ENCODE measurements at places on chromosomes 2 and 18.

GRCh38 chr2:177232098-177232704 is 19.6 kb downstream of the HNRNPA3 start:
- H3K27ac ChIP-seq, result peak overlapping the region; percentile 27
- H3K4me1 ChIP-seq, result no peaks in the 10 kb centered on the region
- no peak for DNase-seq

GRCh38 chr18:45241271-45241670 is 374.0 kb upstream of the SLC14A2 start:
- no peak overlapping the region for H3K4me3 ChIP-seq
- H3K27me3 ChIP-seq, result no peaks in the 10 kb centered on the region
- no peaks in the 10 kb centered on the region for H3K36me3 ChIP-seq
- DNase-seq, result no peak
- H3K27ac ChIP-seq, result no peak overlapping the region
- H3K4me1 ChIP-seq, result no peaks in the 10 kb centered on the region

DNA sequence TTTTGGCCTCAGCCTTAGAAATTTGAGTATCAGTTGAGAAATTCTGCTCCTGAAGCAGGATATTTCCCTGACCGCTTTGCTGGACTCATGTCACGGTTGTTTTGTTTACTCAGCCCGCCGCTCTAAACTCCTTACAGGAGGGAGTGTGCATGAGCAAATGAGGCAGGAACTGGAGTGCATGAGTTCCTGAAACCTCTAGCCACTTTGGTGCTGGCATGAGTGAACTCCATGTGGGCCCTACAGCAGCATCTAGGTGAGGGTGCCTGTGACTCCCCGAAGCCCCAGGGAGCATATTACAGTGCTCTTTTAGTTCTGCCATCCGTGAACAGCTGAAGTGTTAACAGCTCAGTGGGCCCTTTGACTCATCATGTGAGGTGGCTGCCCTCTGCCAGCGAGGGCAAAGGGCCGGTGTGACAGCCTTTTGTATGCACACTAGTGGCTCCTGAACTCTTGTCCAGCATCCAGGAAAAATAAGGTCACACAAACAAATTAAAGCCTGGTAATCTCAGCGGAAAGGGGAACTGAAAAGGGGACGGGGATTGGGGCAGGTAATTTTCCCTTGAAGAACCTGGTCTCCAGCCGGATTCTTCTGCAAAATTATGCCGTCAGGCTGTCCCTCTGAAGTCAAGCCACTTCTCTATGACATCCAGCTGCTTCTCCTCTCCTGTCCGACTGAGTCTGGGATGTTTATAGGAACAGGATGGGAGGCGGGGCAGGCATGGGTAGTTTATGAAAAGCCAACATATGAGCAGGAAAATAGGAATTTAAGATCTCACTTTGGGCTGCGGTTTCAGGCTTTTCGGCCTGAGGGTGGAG is 1668.7 kb downstream of the SUCLG1 start:
- no peak overlapping the region for H3K4me3 ChIP-seq
- no peak overlapping the region for H3K27ac ChIP-seq
- DNase-seq, result no peak
- no peaks in the 10 kb centered on the region for H3K27me3 ChIP-seq
- no peaks in the 10 kb centered on the region for H3K4me1 ChIP-seq

DNA sequence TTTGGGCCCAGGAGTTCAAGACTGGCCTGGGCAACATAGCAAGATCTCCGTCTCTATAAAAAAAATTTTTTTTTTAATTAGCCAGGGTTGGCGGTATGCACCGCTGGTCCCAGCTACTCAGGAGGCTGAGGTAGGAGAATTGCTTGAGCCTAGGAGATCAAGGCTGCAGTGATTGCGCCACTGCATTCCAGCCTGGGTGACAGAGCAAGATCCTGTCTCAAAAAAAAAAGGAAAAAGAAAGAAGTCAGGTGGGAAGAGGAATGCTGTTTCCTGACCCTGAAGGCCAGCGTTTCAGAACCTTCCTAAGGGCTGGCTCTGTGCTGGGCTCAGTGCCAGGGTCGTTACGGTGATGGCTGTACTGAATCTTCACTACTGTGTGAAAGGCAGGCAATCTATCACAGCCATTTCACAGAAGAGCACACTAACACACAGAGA is 35.0 kb upstream of the AGAP1 start:
- no peaks in the 10 kb centered on the region for H3K27me3 ChIP-seq
- no peak overlapping the region for H3K4me3 ChIP-seq
- H3K27ac ChIP-seq, result peak overlapping the region; percentile 22
- DNase-seq, result peak; percentile 67
